ENCODE measurements at places on chromosomes 11 and 22. TPM values are rescaled to one million over a fixed set of nuclear protein-coding genes. Genes with fewer than 3 reads are reported as not detected.

Gene WNT7B
- total RNA-seq = 1.6 TPM

Gene SAA4
- not detected for total RNA-seq

Gene MUC6
- total RNA-seq = not detected

Gene C11orf42
- not detected for total RNA-seq

Measured in astrocyte (in vitro differentiated cells and primary cell).